ENCODE measurements at places on chromosomes 2 and 18. TPM values are rescaled to one million over a fixed set of nuclear protein-coding genes. Genes with fewer than 3 reads are reported as not detected.

- DNase-seq: no peak
These were observed 44.3 kb downstream of the SPRED2 start for GRCh38 chr2:65388051-65388531.

GRCh38 chr2:58644451-58644850, 403.3 kb upstream of the FANCL start:
- DNase-seq: no peak

The SP110 gene
- 16.5 TPM for polyA plus RNA-seq

DNA sequence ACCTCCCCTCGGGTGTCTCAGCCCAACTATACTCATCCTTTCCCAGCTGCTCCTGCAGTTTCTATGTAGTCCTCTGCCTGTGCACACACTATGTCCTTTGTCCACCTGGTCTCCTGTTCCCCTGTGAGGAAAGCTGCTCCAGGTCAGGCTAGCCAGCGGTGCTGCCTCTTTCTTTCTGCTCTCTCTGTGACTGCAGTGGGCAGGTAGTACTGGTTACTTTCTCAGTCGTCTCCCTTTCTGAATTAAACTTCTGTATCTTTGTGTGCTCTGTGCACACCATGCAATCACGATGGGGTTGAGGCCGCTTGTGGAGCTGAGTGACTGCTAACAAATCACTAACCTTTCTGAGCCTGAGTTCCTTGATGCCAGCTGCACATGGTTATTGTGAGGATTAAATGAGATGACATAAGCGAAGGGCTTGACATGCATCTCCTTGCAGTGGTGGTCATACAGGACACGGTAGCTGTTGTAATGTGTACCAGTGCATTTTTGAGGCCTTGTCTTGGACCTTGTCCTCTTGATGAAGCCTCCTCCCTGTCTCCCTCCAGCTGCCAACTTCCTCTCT, 3.5 kb downstream of the FARP2 start:
- peak; percentile 55 for DNase-seq

The CFAP53 gene
- polyA plus RNA-seq: 0.91 TPM

The PRSS56 gene
- polyA plus RNA-seq: not detected

The CRYGD gene
- 0.52 TPM for polyA plus RNA-seq

The LYPD1 gene
- 4.0 TPM for polyA plus RNA-seq

DNA sequence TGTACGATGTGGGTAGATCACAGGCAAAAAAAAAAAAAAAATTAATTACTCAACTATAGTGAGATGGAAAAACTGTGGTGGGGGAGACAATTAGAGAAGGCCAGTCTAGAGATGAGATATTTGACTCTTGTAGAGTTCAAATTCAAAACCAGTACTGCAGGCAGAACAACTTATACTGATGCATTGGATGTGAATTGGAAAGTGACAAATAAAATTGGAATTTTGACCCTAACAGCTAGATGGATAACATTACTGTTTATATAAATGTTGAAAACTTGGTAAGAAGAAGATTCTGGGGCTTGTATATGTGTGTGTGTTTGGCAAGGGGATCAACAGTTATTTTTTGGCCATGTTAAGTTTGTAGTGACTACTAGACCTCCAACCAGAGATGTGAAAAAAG, 256.9 kb downstream of the RND3 start:
- DNase-seq: no peak

The TRIM43B gene
- polyA plus RNA-seq: not detected

The FTCDNL1 gene
- 3.3 TPM for polyA plus RNA-seq

DNA sequence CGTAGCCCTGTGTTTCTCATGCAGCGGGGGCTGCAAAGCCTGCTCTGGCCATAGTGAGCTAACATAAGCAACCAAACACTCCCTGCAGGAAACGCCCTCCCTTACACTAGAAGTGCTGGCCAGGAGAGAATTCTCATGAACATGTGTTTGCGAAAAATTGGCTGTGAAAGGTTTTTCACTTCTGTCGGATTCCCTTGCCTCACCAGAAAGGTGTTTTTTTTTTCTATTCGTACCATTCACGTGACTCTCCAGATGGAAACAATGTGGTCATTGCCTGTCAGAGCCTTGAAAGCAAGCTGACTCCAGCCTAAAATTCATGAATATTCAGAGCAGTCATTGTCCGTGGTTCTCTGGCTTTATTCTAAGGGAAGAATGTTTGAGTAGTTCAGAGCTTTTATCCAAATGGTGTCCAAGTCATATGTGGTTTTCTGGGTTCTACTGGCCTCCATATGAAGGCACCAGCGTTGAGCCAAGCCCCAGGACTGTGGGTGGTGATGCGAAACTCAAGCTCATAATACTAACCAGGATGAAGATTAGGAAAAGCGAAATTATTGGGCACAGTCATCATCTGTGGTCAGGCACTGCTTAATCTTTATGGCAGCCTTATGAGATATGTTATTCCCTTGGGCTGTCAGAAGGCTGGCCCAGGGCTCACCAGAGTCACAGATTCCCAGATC, 236.4 kb downstream of the ALPK2 start:
- DNase-seq: no peak

The EPB41L3 gene
- 65.5 TPM for polyA plus RNA-seq

The CCBE1 gene
- 2.5 TPM for polyA plus RNA-seq

DNA sequence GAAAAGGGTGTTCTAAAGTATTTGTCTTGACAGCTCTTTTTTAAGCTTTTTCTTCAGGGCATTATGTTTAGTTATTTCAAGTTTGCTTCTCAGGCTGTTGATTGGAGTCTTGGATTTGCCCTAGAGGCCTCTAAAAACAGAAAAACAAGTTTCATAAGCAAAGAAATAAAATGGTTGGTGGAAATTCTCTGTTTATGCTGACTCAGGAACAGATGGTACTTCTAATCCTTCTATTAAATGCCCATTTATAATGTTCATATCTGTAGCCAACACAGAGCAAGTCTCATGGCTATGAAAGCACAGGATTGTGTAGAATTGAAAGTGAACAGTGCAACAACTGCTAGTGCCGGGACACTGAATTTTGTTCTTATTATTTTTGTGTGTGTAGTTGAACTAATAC, 60.4 kb downstream of the KCNJ3 start:
- DNase-seq: no peak

GRCh38 chr2:9366026-9366425, 57.3 kb downstream of the ITGB1BP1 start:
- no peak for DNase-seq

GRCh38 chr2:177882501-177882900, 190.1 kb downstream of the PDE11A start:
- no peak for DNase-seq

The DES gene
- polyA plus RNA-seq: 429 TPM

The AQP12A gene
- polyA plus RNA-seq: 5.0 TPM
